Breast epithelium (tissue), 4 donors: ENCODE measurements at places on chromosomes 3 and 15. TPM values are rescaled to one million over a fixed set of nuclear protein-coding genes. Genes with fewer than 3 reads are reported as not detected.

Gene SKIL
- total RNA-seq: 64.5 TPM

Gene ANKRD34C
- total RNA-seq: not detected

Gene CHDH
- 2.9 TPM for total RNA-seq

Gene SLC28A1
- total RNA-seq: not detected

Gene SOX14
- total RNA-seq: not detected

Gene C15orf62
- 4.7 TPM for total RNA-seq

Gene GAP43
- total RNA-seq: not detected

Gene ZBTB47
- 45.2 TPM for total RNA-seq

Gene FANCD2
- 6.2 TPM for total RNA-seq

Gene VPS39
- 79.0 TPM for total RNA-seq

Gene CCRL2
- total RNA-seq: 9.2 TPM

Gene PLSCR5
- total RNA-seq: not detected

Gene PIERCE2
- 4.3 TPM for total RNA-seq

Gene FRMD5
- total RNA-seq: 1.6 TPM

Gene TLNRD1
- 15.1 TPM for total RNA-seq

Gene NRG4
- total RNA-seq: 0.15 TPM

Gene MINAR1
- total RNA-seq: 0.16 TPM

Gene C3orf49
- not detected for total RNA-seq

Gene RASL12
- 20.6 TPM for total RNA-seq

Gene POPDC2
- 1.1 TPM for total RNA-seq

Gene SLC35A5
- 32.1 TPM for total RNA-seq

Gene SKOR1
- 1.8 TPM for total RNA-seq

Gene GCSAM
- total RNA-seq: 0.16 TPM
